Testis (tissue), 5 donors: ENCODE measurements at places on chromosomes 13 and 19.

GRCh38 chr13:91242652-91243051 is 104.8 kb upstream of the MIR17HG start:
- DNase-seq, result no peak

- DNase-seq, result no peak
These were observed 1364.9 kb upstream of the MIR17HG start for GRCh38 chr13:89982407-89983095.

DNA sequence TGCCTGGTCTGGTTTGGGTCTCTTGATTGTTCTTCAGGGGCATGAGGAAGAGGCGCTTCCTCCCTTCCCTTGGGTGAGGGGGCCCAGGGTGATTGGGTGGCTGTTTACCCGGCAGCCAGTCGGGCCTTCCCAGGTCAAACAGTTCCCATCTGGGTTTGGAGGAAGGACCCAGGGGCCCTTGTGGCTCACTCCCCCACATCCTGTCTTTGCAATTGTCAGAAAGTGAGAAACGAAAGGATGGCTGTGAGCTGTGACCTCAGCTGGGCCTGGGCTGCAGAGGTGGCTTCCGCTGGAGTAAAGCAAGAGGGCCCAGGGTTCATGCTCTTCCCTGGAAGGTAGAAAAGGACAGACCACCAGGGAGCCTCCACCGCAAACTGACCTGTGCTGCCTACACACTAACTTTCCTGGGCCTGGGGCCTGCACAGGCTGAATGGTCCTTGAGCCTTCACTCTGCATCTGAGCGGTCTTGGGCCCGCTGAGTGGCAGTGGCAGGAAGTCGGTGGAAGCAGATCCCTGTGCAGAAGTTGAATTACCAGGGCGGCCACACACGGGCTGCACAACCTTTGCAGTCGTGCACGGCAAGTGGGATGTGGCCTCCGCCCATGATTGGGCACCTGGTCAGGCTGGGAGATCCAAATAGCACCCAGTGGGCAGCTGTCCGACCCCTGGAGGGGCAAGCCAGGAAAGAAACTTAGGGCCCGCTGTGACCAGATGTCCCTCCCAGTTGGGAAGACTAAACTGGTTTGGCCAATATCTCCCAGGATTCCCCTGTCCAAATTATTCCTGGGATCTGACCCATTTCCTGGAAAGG is 5.3 kb upstream of the CD79A start:
- DNase-seq, result no peak

DNA sequence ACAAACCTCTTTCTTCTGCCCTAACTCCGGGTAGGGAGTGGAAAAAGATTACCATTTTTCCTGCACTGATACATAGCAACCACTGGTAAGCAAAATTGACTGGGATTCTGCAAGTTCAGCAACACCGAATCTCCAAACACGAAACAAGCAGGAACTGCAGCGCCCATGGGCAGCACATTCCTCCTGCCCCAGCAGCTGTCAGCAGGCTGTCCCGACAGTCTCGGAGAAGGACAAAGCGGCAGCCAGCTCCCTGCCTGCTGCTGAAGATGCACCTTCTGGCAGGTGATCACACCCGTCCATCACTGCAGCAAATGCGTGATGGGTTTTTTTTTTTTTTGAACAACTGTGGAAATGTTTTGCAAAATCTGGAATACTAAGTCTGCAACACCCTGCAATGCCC is 6.7 kb downstream of the TMTC4 start:
- DNase-seq, result no peak

DNA sequence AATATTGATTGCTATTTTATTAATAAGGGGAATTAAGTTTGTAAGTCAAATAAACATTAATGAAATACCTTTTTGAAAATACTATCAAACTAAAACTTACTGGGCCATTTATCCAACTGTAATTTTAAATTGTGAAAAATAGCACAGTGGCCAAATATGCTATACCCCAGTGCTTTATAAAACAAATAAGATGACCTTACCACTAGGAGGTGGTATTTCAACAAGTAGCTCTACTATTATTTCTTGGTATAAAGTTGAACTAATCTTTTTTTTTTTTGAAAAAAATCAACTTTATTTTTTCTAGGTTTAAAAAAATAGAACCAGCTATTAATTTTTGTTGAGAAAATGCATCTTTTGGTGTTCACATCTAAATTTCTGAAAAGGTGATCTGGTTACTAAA is 14.7 kb downstream of the LACC1 start:
- no peak for DNase-seq

- no peak for DNase-seq
These were observed 39.1 kb downstream of the TRPM4 start for GRCh38 chr19:49196527-49197240.

GRCh38 chr13:83691966-83692365 is 190.3 kb downstream of the SLITRK1 start:
- DNase-seq, result no peak

DNA sequence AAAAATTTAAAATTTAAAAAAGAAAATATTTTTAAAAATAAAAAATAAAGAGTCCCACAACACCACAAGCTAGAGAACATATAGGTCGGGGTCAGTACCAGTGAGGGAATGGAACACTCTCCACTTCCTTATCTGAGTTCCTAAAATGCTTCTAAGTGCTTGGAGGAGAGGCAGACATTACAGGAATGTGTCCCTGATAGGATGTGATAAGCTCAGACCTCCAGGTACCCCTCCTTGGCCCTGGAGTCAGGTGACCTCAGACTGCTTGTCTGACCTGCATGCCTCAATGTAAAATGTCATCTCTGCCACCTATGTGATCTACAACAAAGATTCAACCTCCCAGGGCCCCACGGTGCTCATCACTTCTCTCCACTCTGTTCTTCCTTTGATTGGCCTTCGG is 2.8 kb downstream of the ZNF814 start:
- DNase-seq, result no peak

- no peak for DNase-seq
These were observed 130.8 kb downstream of the IRS2 start for GRCh38 chr13:109655611-109656010.

GRCh38 chr13:44271473-44271872 is 102.2 kb upstream of the SERP2 start:
- no peak for DNase-seq

GRCh38 chr13:66225072-66225471 is 1005.1 kb downstream of the PCDH9 start:
- no peak for DNase-seq

DNA sequence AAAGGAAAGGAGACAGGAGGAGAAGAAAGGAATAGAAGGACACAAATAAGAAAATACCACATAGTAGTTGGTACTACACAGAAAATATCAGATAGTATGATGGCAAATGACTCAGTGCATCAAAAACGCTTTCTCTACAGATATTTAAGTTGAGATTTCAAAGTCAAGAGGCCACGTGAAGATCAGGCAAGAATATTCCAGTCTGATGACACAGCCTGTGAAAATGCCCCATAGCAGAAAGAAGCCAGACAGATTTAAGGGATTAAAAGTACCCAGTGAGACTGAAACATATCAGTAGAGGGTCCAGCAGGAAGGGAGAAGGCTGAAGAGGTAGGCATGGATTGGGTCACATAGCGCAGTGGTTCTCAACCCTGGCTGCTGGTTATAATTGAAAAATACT is 113.7 kb downstream of the VWA8 start:
- DNase-seq, result no peak

DNA sequence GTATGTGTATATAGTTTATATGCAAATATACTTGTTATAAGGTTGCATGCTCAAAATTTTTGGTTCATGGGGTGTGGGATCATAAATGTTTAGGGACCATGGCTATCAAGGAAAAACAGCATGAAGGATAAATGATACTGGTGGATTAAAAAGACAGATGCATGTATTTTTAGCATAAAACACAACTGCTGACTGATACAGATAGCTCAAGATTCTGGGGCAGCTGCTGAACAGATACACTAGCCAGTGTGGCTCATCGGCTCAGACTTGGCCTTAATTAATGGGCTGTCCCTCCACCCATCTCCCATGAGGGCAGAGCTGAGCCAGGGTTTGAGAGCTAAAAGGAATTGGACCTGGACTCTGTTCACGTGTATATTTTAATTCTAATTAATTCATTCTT is 11.4 kb downstream of the ALOX5AP start:
- DNase-seq, result no peak

- peak; percentile 69 for DNase-seq
These were observed 209.2 kb downstream of the KCTD12 start for GRCh38 chr13:76677043-76677442.

DNA sequence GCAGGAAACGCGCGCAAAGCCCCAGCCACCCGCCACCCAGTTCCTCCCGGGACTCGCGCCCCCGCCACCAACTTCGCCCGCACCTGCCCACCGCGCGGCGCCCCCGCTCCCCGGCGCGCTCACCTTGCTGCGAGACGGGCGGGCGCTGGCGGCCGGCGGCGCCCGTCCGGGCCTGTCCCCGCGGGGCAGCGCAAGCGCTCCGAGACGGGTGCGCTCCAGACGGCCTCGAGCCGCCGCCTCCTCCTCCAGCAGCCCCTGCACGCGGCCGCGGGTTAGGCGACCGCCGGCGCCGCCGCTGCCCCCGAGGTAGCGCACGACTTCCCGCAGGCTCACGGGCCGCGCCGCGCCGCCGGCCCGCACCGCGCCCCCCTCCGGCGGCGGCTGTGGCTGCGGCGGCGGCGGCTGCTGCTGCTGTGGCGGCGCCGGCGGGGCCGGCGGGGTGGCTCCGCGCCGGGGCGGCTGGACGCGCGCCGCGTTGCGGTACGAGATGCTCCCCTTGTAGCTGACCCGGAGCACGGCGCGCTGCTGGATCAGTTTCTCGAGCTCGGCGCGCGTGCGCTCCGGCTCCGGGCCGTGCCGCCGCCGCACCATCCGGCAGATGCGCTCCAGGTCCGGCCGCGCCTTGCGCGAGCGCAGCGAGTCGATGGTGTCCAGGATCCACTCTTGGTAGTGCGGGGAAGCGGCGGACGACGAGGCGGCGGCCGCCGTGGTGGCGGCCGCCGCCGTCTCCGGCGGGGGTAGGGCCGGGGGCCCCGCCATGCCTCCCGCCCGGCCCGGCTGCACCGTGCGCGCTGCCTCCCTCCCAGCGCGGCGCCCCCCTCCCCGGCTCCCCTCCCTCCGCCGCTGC is 666 bp downstream of the SAMD1 start:
- DNase-seq, result no peak

- DNase-seq, result no peak
These were observed 66.8 kb upstream of the FBXL3 start for GRCh38 chr13:77093735-77094134.

DNA sequence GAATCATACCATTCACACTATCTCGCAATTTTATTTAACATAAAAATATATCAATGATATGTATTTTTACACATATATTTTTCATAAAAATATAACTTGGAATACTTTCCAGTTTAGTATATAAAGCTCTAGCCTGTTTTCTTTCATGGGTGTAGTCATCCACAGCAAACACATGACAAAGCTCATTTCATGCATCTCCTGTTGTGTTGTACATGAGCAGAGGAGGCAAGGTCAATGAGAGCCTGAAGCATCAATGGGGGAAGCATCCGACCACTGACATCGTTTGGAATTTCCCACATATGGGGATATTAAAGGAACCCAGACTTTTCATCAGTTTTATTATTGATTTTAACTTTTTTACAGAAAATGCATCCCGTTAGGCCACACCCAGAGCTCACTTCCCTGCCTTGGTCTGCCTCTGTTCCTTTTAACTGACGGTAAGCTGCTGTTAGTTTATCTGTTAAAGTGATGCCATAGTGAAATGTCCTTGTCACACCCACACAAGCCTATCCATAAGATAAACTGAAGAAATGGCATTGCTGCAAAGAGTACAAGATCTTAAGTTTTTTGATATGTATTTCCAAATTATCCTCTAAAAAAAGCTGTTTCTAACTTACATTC is 44.0 kb downstream of the MIPEP start:
- no peak for DNase-seq

DNA sequence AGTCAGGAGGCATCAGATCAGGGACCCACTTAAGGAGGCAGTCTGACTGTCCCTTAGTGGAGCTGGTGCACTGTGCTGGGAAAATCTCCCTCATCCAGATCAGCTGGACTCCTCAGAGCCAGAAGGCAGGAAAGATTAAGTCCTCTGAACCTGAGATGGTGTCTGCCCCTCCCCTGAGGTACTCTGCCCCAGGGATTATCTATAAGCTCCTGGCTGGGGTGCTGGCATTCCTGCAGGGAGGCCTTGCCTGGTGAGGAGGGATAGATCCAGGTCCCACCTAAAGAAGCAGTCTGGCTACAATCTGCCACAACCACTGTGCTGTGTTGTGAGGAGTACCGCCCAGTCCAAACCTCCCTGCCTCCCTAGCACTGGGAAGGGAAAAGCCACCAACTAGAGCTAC is 81.2 kb downstream of the NHLRC3 start:
- DNase-seq, result no peak

GRCh38 chr13:58767566-58767965 is 1136.0 kb downstream of the PCDH17 start:
- no peak for DNase-seq

GRCh38 chr13:102751886-102752285 is 21.7 kb downstream of the TEX30 start:
- DNase-seq, result no peak

DNA sequence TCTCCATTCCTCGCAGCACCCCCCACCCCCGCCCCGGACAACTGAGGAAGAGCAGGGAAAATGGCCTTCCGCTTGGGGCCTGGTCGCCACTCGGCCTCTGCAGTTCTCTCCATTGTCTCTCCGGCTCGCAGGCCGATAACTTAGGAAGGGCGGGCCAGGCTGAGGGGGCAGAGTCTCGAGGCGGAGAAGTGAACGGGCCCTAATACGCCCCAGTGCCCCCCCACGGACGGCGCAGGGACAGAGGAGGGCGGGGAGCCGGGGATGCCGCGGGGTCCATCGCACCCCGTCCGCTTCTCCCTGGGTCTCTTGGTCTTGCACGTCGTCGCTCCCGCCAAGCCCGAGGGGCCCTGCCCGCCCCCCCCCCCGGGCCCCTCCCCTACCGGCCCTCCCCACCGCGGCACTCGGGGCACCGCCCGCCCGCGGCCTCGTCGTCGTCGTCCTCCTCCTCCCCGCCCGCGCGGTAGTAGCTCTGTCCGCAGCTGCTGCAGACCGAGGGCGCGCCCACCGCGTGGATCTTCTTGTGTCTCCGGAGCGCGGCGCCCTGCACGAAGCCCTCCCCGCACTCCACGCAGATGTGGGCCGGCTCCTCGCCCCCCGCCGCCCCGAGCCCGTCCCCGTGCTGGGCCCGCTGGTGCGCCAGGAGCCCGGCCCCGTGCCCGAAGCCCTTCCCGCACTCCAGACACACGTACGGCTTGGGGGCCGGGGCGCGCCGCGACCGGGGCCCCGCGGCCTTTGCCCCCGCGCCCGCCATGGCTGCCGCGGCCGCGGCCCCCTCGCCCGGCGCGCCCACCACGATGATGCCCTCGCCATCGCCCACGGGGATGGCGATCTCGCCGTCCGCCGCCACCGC is 33.2 kb downstream of the ZNF787 start:
- no peak for DNase-seq

DNA sequence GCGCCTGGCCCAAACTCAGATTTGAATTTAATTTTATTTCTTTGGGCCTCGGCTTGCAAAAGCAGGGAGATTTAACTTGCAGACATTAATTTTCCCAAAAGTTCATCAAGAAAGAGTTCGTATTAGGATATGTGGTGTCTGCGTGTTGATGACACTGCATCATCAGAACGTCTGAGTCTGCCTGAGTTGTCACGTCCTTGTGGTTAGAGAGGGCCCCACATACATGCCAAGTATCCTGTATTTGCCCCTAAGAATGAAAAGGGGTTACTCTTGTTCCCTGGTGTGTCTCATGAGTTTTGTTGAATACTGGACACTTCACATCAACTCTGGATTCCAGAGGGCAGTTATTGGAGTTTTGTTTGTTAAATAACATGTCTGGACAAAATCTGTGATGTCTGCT is 5.6 kb upstream of the TEX29 start:
- no peak for DNase-seq

- DNase-seq, result no peak
These were observed 5.9 kb downstream of the ZFR2 start for GRCh38 chr19:3862826-3863500.

GRCh38 chr19:4052114-4052992 is 14.3 kb downstream of the ZBTB7A start:
- DNase-seq, result no peak
